ENCODE measurements at places on chromosomes 2 and 18.

DNA sequence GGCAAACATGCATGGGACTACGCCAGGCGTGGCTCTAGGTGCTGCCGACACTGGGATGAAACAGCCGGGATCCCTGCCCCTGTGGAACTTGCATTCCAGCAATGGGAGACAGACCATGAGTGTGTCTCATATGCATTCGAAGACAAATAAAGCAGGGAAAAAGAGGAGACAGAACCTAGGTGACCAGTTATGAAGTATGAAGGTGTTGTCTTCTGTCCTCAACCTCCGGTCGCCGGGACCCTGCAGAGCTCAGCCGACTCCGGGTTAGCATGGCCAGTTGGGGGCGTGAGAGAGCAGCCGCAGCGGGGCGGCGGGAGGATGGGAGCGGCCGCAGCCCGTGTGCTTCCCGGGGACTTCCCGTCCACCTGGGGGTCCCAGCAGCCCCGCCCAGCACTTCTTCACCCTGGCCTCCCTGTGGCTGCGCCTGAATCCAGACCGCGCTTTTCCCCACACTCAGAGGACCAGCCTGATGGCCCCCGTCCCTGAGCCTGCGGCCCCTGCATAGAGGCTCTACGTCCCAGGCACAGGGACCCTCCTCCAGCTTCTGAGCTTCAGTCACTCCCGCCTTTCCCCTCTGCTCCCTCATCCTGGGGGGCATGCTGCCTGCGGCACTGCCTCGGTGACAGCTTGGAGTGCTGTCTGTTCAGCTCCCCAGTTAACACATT lies 11.4 kb downstream of the ID2 start:
- DNase-seq, result no peak

- no peak for DNase-seq
Observed at GRCh38 chr2:229980431-229981184, 58.3 kb downstream of the FBXO36 start.

DNA sequence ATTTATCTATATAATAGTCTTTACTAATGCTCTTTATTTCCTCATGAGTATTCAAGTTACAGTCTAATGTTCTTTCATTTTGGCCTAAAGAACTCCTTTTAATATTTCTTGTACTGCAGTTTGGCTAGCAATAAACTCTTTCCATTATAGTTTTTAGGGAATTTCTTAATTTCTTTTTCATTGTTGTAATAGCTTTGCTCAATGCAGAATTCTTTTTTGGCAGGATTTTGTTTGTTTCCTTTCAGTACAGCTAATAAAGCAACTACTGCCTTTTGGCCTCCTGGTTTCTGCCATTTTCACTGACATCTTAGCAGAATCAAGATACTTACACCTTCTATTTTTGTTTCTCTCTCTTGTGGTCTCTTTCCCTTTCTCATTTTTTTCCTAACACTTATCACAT lies 390.4 kb upstream of the RGPD4 start:
- no peak for DNase-seq

- DNase-seq, result no peak
Observed at GRCh38 chr18:8787371-8787670, 82.0 kb downstream of the MTCL1 start.

GRCh38 chr2:43121580-43122314 lies 104.7 kb downstream of the ZFP36L2 start:
- DNase-seq, result no peak

GRCh38 chr2:101677658-101678057 lies 19.8 kb upstream of the MAP4K4 start:
- DNase-seq, result no peak

GRCh38 chr2:108855194-108855593 lies 68.6 kb downstream of the CCDC138 start:
- no peak for DNase-seq

DNA sequence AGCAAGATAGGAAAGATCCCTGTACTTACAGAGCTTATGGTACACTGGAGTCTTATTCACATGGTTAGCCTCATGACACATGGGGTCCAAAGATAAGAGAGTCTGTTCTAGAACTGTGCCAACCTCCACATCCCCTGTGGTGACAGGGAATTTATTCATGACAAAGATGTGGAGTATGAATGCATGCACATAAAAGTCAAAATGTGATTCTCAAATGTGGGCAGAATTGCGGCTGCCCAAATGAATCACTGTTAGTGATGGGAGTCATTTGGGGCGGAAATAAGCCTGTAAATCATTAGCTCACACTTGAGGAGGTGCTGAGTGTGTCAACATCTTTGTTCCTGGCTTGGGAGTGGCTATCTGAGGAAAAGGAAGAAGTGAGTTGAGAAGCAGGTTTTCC lies 560.6 kb downstream of the SLC4A3 start:
- no peak for DNase-seq

DNA sequence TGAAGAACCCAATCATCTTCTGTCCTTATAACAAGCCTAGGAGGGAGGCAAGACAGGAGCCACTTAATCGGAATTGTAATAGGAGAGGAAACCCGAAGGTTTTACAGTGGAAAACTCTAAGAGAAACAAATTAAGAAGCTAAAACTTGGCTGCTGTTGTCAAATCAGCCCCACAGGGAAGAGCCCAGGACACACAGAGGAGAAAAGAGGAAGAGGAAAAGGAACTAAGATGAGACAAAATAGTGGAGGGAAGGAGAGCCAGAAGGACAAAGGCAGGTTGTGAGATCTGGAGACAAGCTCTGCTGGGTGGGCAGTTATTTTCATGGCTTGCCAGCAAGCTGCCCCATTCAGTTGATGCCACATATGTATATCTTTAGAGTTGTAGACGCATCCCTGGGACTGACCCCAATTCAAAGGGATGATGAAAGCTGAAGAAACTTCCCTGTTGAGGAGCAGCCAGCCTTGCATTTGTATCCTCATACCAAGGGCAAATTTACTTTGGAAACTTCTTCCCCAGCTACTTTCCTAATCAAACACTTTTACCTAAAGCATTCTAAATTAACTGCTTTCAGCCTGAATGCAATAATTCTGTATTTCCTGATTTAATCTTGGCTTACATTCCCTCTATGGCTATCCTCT lies 499.8 kb upstream of the MEIS1 start:
- DNase-seq, result no peak

DNA sequence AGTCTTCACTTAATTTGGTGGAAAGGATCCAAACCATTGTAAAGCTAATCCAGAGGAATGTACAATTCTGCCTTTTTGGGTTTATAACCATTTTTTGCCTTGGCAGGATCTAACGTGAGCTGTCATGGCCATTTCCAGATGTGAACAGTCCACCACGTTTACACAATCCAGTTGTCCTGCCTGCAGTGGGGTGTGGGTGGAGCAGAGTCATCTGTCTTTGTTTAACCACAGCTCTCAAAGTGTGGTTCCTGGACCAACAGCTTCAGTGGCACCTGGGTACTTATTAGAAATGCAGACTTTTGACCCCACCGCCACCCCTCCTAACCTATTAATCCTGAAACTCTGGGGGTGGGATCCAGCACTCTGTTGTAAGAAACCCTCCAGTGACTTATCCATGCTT lies 35.9 kb downstream of the FHOD3 start:
- DNase-seq, result no peak

DNA sequence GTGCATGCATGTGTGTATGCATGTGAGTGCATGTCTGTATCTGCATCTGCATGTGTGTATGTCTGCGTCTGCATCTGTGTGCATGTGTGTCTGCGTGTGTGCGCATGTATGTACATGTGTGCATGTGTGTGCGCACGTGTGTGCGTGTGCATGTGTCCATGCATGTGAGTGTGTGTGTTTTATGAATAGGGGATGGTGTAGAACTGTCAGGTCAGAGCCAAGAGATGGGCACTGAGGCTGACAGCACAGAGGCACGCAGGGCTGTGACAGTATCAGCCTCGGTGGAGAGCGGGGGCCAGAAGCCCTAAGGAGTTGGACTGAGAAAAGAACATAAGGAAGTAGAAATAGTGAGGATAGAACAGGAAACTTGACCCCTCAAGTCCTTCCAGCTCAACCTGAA lies 494.0 kb upstream of the MYT1L start:
- no peak for DNase-seq

- DNase-seq, result no peak
Observed at GRCh38 chr18:77012806-77013541, 119.6 kb downstream of the MBP start.

DNA sequence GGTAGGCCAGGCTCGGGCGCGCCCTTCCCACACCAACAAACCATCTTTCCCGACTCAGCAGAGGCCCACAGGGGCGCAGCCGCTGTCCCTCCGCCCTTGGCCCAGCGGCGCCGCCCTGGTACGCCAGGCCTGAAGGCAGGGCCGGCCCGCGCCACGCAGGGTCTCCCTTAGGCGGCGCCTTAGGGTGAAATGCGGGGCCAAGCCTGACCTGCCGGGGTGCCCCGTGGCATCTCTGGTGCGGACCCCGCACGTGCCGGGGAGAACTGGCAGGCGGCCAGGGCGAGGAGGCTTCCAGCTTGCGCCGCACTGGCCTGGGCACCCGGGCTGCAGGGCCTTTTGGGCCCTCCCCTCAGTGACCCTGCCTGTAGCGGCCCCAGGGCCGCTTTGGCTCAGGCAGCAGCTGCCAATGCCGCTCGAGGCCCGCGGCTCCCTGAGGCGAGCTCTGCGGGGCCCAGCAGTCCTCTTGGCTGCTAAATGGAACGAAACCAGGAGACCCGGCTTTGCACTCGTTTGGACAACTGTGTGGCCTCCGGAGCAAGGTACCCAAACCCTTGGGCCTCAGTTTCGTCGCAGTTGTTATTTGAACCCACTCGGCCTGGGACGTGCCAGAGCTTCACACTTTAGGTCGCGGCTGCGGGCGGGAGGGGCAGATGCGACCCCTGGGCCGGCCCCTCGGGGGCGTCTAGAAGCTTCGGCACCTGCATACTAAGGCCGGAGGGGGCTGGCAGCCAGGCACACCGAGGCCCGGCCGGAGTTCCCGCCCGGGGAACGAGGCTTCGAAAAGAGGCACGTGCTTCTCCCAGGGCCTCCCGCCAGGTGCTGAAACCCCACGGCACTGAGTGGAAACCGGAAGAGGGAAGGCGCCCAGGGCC lies 8.5 kb downstream of the OTX1 start:
- no peak for DNase-seq

DNA sequence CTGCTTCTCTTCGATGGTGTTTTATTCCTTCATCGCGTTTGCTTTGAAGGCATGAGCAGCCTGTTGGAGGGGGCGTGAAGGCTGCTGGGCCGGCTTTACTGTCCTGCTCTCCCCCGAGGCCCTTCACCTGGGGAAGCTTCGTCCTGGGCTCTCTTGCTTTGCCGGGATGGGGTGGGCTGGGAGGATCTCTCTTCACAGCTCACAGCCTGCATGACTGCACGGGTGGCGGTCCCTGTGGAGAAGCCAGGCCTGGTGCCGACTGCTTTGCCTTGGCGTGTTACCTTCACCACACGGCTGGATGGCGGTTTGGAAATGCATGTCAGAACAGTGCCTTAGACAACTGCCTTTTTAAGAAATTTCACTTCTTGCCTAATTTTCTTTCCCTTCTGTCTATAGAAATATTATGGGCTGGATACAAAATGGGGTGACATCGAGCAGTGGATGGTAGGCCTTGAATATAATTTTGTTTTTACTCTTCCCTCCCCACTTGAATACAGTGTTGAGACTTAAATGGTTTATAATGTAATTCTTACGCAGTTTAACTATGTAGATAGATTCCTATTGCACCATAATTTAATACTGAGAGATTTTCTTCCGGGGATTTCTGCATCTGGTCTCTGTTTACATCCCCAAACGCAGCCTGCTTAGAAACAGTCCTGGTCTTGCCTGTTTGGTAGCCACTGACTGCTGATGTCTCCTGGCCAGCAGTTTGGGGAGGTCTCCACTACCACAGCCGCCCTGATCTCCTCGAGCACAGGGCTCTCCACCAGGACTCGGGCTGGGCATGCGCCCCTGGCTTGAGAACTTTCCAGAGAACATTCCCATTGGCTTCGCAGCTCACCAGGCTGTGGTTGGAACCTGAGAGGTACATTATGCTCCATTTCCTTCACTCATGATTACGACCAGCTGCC lies 81.0 kb upstream of the RBM44 start:
- no peak for DNase-seq

DNA sequence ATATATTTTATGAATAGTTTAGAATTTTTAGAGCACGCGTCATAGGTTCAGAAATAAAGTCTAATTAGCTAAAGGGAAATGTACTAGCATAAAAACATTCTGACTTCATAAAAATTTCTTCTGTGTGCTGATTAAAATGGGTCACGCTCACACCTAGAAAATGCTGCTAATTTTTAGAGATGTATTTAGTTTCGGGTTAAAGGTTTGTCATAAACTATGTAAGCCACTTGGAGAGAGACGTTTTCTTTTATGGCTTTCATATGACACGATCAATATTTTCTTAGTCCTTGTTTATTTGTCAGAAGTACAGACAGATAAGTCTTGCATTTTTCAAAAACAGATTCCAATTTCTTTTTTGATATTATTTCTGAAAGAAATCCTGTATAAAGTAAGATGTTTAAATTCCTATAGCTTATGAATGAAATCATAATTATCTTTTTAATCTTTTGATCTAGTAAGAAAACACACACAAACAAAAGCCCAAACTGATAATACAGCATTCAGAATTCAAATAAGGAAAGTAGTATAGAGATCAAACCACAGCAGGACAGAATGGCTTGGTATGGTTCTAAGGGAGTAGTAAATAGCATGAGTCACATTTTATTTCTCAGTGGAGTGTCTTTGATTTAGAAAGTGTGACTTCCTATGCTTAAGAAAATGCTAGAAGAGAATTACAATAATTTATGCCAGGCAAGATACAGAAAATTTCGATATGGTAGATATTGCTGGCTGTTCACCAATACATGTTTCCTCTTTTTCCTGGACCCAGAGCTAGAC lies 236.6 kb downstream of the GPD2 start:
- DNase-seq, result no peak

DNA sequence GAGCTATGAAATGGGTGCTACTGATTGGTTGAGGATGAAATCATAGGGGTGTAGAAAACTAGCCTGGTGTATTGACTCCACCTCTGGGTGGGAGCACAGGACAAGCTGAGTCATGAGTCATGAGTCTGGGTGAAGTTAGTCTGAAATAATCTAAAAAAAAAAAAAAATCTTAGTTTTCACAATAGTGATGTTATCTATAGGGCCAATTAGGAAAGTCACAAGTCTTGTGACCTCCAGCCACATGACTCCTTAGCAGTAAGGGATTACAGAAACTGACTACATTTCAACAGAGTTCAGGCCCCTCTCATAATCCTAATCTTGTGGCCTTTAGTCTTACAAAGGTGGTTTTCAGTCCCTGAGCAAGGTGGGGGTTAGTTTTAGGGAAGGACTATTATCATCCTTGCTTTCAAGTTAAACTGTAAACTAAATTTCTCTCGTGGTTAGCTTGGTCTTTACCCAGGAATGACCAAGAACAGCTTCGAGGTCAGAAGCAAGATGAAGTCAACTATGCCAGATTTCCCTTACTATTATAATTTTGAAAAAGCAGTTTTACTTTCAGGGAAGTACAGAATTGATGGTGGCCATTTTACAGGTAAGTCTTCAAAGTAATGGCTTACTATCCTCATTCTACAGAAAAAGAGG lies 338.0 kb upstream of the GYPC start:
- DNase-seq, result no peak

DNA sequence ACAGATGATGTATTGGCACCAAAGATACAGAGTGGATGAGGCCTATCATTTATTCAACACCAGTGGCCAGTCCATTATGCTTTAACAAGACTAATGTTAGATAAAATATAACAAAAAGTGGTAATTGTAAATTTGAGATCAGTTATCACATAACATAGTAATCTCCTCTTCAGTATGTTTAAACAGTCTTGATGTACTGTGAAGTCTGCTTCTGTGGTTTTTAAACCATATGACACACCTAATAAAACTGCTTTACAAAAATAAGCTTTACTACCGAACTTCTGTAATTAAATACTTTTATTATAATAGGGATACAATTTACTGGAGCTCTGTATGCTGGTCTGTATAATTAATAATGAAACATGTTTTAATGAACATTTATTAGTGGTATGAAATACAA lies 2156.1 kb upstream of the CELF4 start:
- no peak for DNase-seq

Measured in stimulated activated CD4-positive, alpha-beta T cell treated with anti-CD3 and anti-CD28 coated beads, TNF-alpha, amount 100 ng/mL, for 1 hour (primary cell).